ENCODE measurements at places on chromosomes 4 and X.

- DNase-seq = no peak
Observed at GRCh38 chr4:37644962-37645361, 41.2 kb downstream of the RELL1 start.

- no peak for DNase-seq
Observed at GRCh38 chrX:19886375-19886774, 1.0 kb downstream of the SH3KBP1 start.

DNA sequence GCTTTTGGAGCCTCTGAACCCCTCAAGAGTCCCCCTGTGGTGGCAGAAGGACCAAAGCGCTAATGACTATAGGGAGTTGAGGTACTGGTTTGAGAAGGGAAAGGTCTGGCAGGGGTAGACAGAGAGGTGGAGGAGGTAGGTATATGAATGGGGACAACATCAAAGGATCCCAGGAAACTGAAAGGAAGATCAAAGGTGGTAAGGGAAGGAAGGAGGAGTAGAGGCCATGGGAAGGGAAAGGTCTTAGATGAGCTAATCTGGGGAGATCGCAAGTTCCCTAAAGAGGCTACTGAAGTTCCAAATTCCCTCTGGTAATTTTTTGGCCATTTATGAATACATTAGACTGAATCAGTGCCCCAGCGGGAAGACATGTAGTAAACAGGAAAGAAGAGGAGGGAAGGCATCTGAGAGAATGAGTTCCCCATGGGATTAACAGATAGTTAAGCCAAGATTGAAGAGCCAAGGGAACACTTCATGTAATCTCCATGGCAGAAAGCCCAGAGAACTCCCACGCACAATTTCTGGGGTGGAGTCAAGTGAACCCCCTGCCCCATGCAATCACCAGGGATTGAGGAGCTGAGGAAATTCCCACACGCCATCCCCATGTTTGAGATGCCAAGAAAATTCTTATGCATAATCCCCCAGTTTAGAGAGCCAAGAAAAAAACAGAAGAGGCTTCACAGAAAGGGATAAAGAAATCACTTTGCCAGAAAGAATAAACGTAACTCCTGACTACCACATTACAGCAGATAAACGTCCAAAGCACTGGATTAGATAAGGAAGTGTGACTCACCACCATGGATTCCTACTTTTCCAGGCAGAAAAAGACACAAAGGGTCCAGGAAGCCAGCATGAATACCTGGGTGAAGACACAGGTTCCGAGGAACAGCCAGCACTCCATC lies 25.8 kb downstream of the ZNF630 start:
- peak; percentile 41 for DNase-seq

GRCh38 chrX:70168238-70169188 lies 8.8 kb upstream of the DGAT2L6 start:
- DNase-seq = peak; percentile 37

DNA sequence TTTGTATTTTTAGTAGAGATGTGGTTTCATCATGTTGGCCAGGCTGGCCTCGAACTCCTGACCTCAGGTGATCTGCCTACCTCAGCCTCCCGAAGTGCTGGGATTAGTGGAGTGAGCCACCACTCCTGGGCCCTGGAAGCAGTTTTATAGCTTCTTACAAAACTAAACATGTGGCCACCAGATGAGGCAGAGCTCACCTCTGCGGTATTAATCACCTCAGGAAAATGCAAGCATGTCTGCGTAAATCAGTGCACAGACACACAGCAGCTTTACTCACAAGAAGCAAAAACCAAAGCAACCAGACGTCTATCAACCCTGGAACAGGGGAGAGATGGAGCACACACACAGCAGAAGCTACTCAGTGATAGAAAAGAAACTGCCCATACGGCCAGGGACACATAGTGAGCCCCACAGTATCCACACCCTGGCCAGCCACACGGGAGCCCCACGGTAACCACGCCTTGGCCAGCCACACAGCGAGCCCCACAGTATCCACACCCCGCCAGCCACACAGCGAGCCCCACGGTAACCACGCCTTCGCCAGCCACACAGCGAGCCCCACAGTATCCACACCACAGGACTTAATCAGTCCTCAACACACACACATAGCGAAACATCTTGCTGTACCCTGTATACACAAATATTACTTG lies 30.2 kb downstream of the PPP2R3B start:
- DNase-seq = peak; percentile 94

GRCh38 chr4:148015058-148015457 lies 283.2 kb downstream of the ARHGAP10 start:
- no peak for DNase-seq

DNA sequence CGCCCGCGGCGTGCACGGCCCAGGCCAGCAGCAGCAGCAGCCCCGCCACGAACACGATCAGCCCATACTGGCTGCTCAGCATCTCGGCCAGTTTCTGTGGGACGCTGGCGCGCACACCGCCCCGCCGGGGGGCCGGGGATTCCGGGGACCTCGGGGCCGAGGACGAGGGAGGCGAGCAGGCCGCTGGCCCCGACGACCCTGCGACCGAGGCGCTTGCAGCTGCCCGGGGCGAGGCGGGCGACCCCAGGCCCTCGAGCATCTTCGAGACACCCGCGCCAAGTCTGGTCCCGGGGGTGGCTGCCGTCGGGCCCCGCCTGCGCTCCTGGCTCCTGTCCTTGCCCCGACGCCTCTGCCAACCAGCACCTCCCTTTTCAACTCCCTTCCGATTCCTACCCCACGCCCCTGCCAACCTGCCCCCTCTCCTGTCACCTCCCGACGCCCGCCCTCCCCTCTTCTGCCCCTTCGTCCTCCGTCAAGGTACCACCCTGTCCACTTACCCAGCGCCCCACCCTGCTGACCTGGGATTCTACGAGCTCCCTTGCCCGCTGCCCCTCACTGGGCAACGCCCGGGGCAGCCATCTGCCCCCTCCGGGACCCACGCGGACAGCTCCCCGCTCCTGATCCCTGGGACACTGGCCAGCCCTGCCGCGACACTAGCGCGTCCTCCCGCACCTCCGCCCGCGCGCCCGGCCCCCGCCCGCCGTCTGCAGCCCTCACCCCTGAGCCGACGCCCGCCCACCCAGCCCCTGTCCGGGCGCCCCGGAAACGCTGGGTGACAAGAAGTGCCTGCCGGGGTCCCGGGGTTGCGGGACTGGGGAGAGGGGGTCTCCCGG lies at the start of gene OTOP1:
TSS of gene OTOP1 (minus strand) at position 324 of the 833 bp plus-strand sequence. CDS start at position 259, 65 bp downstream.
- no peak for DNase-seq

DNA sequence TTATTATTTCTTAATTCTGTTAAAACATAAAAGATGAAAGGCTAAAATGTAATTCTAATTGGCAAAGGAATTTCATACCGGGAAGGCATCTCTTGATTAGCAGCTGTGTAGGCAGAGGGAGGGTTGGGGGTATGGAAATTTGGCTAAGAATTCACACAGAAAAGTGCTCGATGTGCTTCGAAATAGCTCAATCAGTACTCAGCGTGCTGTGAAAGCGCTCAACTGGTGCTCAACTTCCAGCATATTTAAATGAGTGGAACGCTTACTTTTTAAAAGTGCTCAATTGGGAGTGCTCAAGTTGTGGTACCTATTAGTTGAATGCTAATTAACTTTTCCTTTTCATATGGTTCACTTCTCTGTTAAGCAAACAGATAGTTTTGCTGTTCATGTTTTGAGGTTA lies 695.9 kb upstream of the ATOH1 start:
- DNase-seq = no peak

GRCh38 chr4:159390648-159391047 lies 287.8 kb downstream of the RAPGEF2 start:
- peak; percentile 95 for DNase-seq

DNA sequence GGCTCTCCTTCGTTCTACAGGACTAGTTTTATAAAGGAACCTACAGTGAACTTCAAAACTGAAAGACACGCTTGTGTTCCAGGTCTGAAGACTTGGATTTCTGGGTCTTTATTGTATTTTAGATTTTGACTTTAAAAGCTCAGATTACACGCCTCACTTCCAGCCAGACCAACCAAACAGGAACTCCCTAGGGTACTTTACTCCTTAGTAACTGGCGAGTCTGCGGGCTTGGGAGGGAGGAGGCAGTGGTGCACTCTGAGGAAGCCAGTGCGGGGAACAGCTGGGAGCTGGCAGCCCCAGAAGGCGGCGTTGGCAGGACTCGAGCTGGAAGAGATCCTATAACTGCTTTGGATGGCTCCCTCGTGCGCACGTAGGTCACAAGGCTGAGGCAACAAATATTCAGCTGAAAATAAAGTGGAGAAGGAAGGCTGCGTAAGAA lies 391 bp upstream of the PHKA1 start:
- peak; percentile 20 for DNase-seq

GRCh38 chr4:108483650-108484049 lies 136.7 kb upstream of the RPL34 start:
- no peak for DNase-seq

DNA sequence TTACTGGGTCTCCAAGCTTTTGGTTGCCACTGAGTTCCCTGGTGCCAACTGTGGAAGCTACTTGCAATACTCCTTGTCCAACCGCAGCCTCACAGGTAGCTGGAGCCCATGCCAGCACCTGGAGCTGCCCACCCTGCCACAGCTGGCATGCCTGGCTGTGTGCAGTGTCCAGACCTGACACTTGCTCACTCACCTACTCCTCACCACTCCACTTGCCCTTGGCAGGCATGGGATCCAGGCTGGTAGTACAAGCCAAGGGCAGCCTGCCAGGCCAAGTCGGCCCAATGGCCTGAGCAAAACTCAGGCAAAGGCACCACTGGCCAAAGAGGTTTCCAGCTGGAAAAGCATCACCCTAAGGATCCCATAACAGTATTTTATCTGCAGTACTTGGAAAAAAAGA lies 246.3 kb downstream of the PDGFC start:
- no peak for DNase-seq

DNA sequence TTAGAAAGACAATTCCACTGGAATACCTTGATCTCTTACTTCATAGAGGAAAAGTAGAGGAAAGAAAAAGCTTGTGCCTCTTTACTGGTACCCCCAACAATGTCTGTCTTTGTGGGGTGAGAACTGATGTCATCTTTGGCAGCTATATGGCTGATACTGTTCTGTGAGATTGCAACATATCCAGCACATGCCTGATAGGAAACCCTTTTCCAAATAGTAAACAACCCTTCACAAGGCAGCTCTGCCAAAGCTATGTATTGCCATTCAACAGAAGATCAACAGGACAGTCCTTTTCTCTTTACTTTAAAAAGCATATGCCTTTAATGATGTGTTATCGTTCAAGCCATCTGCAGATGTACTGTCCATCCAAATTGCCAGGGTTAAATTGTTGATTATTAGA lies 105.9 kb downstream of the IL1RAPL1 start:
- DNase-seq = no peak

GRCh38 chr4:166014411-166014810 lies 141.4 kb downstream of the TLL1 start:
- DNase-seq = no peak

DNA sequence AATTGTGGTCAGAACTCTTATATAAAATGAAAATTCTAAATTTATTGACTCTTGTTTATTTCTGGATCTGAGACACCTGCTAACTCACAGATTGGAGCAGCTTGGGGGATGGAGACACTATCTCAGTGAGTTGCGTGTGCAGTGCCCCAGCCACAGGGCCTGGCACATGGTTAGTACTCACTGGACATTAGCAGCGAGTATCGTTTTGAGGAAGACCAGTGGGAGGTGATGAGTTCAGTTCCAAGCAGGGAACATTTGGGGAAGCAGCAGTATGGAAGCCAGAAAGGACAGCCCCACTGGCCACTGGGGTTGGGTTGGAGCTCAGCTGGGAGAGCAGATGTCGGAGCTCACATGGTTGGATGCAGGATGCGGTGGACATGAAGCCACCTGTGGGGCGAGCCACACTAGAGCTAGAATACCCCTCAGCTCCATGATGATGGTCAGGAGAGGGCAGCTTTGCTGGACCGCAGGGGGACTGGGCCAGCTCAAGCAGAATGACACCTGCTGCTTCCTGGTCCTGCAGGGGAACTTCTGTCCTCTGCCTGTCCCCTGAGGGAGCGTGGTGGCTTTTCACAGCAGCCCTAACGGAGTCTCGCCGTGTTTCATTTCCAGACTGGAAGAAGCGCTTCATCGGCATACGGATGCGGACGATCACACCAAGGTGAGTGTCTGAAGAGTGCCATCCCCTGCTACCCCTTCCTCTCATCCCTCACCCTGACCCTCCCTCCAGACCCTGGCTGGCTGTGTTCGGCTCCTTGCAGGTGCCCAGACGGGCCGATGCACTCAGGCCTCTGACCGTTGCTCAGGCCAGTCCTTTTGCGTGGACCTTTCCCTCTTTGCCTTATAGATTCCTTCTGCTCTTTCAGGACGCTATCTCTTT lies 32.5 kb downstream of the HTRA3 start:
- DNase-seq = no peak

DNA sequence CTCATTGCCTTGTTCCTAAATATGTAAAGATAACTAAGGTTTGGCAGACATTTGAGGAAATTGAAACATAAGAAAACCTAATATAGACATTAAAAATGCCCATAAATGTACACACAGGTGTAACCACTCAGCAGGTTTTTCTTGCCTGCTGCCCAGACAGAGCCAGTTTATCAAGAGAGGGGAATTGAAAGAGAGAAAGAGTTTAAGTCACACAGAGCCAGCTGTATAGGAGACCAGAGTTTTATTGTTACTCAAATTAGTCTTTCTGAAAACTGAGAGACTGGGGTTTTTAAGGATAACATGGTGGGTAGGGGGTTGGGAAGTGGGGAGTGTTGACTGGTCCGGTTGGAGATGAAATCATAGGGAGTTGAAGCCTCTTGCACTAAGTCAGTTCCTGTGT lies 119.0 kb downstream of the CFAP299 start:
- no peak for DNase-seq

DNA sequence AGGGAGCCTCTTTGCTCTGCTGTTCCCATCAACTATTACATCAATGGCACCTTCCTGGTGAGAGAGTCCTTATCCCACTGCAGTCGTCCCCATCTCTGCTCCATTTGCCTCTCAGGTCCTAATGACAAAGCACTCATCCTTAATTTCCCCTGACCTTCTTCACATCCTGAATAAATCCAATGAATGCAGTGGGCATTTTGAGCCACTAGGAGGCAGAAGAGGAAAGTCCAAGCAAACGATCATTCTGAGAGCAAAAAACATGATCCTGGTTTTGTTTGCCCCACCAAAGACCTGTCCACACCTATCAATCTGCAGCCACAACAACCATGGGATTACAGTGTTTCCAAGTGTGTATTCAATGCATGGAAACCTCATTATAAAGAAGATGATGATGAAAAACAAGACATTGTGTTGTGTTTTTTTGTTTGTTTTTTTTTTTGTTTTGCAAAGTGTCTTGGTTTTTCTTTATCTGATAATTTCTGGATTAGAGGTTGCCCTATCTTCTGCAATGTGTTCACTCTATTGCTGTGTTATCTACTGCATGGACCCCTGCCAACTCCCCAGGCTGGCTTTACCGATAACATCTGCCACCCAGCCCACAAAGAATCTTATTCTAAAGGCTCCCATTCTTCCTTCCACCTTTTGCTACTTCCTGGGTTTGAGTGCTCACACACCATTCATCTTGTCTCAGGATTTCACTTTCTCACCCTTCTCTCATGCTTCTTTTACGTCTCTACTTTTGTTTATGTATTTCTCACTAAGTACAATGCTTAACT lies 207.2 kb downstream of the NLGN4X start:
- DNase-seq = no peak

GRCh38 chrX:13411496-13412207 lies 91.8 kb upstream of the ATXN3L start:
- DNase-seq = no peak
